ENCODE measurements at places on chromosomes 16 and 17. TPM values are rescaled to one million over a fixed set of nuclear protein-coding genes. Genes with fewer than 3 reads are reported as not detected.
A peak's percentile ranks its signal among the peaks of the same experiment; 100 is the strongest.

DNA sequence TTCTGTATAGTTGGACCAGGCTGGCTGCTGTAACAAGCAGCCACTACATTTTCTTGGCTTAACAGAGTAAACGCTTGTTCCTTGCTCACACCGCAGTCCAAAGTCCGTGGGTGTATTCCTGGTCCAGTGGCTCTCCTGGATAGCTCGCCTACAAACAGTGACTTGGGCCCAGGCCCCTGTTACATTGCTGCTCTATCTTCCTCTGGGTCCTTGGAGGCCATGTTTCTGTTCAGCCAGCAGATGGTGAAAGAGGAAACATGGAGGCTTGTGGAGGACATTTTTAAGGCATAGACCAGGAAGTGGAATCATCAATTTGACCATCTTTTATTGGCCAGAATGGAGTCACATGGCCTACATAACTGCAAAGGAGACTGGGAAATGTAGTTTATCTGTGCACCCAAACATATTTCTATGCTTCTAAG is 55.1 kb downstream of the ATP2C2 start:
- DNase-seq: no peak
- H3K4me3 ChIP-seq: no peak overlapping the region
- no peaks in the 10 kb centered on the region for H3K27me3 ChIP-seq
- H3K4me1 ChIP-seq: peaks cover 6% of the 10 kb centered on the region

DNA sequence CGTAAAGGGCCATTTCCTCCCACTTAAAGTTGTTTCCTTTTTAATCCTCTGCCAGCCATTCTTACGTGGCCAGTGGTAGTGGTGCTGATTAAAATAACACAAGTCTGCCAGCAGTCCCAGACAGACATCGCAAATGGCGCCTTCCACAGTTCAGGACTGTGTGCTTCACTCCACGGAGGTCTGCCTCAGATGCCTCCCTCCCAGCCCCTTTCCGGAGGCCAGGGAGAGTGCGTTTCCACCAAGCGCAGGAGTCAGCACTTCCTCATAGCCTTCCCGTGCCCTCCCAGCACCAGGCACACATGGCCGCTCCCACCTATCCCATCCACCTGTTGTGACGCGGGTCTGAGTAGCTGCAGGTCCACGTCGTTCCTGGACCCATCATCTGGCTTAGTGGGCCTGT is 205.6 kb downstream of the RPTOR start:
- no peak overlapping the region for H3K4me3 ChIP-seq
- no peaks in the 10 kb centered on the region for H3K27me3 ChIP-seq
- peaks cover 22% of the 10 kb centered on the region for H3K36me3 ChIP-seq

DNA sequence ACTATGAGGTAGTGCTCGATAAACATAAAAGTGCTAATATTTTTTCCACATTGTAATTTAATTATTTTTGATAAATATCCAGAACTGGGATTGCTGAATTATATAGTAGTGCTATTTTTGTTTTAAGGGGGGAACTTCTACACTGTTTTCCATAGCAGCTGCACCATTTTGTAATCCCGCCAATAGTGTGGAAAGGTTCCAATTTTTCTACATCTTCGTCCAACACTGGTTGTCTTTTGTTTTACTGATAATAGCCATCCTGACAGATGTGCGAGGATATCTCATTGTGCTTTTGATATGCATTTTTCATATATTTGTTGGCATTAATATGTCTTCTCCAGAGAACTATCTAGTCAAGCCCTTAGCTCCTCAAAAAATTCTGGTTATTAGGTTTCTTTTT is 259.6 kb upstream of the KCNJ16 start:
- no peak overlapping the region for H3K4me3 ChIP-seq
- no peaks in the 10 kb centered on the region for H3K36me3 ChIP-seq
- no peak for DNase-seq
- H3K27me3 ChIP-seq: no peaks in the 10 kb centered on the region

DNA sequence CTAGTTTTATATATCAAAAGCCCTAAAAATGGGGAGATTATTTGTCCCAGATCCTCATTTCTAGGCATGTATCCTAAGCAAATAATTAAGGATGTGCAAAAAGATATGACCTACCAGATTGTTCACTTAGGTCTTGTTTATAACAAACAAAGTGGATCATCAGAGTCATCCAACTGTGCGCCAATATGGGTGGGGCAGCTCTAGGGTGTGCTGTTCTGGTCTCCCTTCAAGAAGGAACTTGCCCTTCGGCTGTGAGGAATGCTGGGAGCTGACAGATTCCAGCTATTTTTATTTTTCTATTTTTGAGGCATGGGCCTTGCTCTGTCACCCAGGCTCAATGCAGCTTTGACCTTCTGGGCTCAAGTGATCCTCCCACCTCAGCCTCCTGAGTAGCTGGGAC is 13.8 kb downstream of the CHP2 start:
- H3K27me3 ChIP-seq: peaks cover 9% of the 10 kb centered on the region
- H3K4me1 ChIP-seq: peaks cover 9% of the 10 kb centered on the region
- H3K27ac ChIP-seq: no peak overlapping the region
- H3K36me3 ChIP-seq: no peaks in the 10 kb centered on the region
- DNase-seq: no peak

DNA sequence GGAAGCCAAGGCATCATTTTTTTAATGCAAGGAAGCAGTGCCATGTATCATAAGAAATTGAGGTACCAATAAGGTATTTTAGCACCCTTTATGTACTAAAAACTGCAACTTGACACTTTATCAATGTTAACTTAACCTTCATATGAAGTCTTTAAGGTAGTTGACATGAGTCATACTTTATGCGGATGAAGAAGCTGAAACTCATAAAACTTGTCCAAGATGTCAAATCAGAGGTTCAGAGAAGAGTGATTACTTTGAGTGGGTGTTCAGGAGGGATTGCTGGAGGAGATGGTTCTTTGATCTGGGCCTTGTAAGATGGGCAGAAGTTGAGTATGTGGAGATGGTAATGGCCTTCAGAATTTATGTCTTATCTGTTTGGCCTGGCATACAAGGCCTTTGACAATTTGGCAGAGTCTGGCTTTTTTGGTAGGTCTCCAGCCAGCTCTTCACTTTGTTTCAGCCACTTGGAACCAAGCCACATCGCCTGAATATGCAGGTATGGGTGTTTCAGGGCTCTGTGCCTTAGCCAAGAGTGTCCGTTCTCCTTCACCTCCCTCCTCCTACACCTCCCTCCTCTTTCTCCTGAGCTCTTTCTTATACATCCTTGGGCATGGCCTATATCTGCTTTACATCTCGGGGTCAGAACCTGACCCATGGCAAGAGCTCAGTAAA is 23.7 kb downstream of the YPEL2 start:
- peaks cover 24% of the 10 kb centered on the region for H3K36me3 ChIP-seq
- no peak overlapping the region for H3K27ac ChIP-seq
- H3K4me1 ChIP-seq: peaks cover 17% of the 10 kb centered on the region
- no peak overlapping the region for H3K4me3 ChIP-seq
- no peaks in the 10 kb centered on the region for H3K27me3 ChIP-seq

GRCh38 chr16:1044460-1045309 is 27.9 kb upstream of the SSTR5 start:
- H3K27me3 ChIP-seq: no peaks in the 10 kb centered on the region
- no peak for DNase-seq
- H3K27ac ChIP-seq: no peak overlapping the region

DNA sequence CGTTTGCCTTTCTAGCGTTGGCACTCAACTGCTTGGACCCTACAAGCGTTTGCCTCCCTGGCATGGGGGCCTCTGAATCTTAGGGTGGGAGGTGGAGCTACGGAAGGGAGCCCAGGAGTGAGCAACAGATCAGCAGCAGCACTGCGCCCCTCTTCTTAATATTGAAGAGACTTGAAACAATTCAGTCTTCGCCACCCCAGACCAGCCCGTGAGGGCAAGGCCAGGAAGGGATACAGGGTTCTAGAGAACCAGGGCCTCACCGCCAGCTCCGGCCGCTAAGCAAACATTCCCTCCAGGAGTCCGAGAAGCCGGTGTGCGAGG is 1.5 kb upstream of the GPRC5C start:
- no peaks in the 10 kb centered on the region for H3K36me3 ChIP-seq
- peaks cover 45% of the 10 kb centered on the region for H3K4me1 ChIP-seq
- H3K27me3 ChIP-seq: peaks cover 4% of the 10 kb centered on the region
- peak overlapping the region; percentile 80 for H3K4me3 ChIP-seq
- H3K27ac ChIP-seq: peak overlapping the region; percentile 92

DNA sequence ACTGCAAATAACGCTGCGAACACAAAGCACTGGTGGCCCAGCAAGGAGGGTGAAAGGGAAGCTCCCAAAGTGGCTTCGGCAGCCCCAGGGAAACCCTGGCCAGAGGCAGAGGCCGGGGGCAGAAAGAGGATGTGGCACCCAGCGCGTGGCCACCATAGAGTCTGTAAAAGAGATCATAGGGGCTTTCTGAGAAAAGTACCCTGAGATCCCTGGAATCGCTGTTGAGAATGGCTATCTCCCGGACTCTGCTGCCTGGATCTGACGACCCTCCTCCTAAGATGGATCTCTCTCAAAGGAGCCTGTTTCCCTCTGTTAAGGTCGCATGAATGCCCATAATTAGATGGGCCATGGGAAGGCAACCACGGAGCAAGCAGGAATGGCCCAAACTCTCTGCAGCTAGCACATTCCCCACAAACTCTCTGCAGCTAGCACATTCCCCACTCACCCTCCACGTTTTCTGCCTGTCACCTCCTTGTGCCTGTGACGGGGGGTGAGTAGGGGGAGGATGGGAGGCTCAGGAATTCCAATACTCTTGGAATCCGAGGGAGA is 364.4 kb downstream of the XYLT1 start:
- no peak overlapping the region for H3K4me3 ChIP-seq
- no peak overlapping the region for H3K27ac ChIP-seq
- no peak for DNase-seq
- no peaks in the 10 kb centered on the region for H3K27me3 ChIP-seq

DNA sequence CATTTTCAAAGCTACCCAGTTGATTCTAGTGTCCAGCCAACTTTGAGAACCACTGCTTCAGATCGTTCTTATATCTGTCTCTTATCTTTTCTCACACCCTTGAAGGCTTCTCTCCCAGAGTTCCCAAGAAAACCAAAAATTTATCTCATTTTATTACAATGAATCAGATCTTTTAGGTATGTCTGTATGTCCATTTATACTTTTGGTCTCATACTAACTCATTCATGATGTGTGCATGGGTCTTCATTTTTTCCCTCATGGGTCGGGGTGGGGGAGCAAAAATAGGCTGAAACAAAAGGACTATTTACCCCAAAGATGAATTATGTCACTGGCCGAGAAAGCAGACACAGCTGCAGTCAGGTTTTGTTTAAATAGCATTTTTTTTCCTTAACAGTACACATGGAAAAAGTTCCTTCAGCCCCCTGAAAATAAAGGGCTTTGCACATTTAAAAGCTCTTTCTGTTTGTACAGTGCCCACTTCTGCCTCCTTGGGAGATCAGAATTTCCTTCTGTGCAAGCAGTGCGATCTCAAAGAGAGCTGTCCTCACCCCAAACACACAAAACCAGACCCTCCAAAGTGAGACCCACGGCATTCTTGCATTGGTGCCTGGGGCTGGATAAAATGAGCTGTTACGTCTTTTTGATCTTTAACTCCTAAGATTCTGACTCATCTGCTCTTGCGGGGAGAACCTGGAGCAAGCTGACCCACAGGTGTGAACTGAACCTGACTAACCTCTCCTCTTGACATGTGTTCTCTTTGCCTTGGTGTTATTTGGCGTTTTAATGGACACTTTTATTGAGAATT is 251.2 kb upstream of the ELAC2 start:
- peak overlapping the region; percentile 23 for H3K27ac ChIP-seq
- peaks cover 69% of the 10 kb centered on the region for H3K4me1 ChIP-seq
- H3K36me3 ChIP-seq: no peaks in the 10 kb centered on the region
- DNase-seq: no peak

The TBC1D3C gene
- 0.18 TPM for total RNA-seq

DNA sequence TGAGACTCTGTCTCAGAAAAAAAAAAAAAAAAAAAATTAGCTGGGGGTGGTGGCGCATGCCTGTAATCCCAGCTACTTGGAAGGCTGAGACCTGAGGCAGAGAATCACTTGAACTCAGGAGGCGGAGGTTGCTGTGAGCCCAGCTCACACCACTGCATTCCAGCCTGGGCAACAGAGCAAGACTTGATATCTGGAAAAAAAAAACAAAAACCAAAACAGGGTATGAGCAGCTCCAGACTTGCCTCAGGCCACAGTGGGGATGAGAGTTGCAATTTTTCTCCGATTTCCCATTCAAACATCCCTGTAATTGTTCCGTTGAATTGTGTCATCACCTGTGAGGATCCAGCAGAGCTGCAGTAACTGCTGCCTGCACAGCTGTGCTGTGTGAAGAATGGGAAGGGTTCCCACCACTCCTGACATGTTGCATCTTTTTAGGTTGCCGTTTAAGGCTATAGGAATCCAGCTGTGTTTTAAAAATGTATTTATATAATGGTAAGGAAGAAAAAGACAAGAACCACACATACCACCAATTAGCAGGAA is 150.0 kb downstream of the VPS53 start:
- no peak for DNase-seq
- peaks cover 44% of the 10 kb centered on the region for H3K36me3 ChIP-seq
- H3K4me3 ChIP-seq: no peak overlapping the region
- H3K27me3 ChIP-seq: no peaks in the 10 kb centered on the region
- no peak overlapping the region for H3K27ac ChIP-seq

- H3K27ac ChIP-seq: no peak overlapping the region
- no peaks in the 10 kb centered on the region for H3K36me3 ChIP-seq
- no peak overlapping the region for H3K4me3 ChIP-seq
- no peak for DNase-seq
- no peaks in the 10 kb centered on the region for H3K4me1 ChIP-seq
These were observed 5.0 kb upstream of the CACNG5 start for GRCh38 chr17:66829883-66830282.

DNA sequence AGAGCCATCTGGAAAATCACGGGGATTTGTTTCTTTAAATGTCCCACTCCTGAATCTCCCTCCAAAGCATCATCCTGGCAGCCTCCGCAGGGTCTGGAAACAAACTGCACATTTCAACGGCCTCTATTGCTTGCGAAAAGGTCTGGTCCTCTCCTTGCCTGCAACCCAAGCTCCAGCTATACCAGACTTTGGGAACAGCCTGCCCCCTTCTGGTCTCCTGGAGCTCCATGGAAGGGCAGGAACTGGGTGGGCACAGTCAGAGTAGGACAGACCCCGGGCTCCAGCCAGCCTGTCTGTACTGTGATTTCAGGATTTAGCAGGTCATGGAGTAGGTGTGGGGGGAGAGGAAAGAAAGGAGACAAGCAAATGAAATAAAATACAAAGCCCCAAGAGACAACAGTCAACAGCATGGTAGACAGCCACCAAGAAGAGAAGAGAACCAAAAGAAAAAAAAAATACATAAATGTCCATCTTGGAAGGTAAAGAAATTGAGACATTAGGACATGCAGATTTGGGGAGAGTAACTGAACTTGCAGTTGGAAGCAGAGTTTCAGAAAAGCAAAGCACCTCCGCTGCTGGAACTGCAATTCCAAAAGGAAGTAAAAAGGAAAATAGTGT is 2.7 kb downstream of the XYLT1 start:
- peaks cover 46% of the 10 kb centered on the region for H3K4me1 ChIP-seq
- H3K4me3 ChIP-seq: peak overlapping the region; percentile 49
- no peaks in the 10 kb centered on the region for H3K36me3 ChIP-seq
- no peak for DNase-seq

The VAMP2 gene
- total RNA-seq: 51.3 TPM

GRCh38 chr16:79607587-79607986 is 7.0 kb upstream of the MAF start:
- H3K4me3 ChIP-seq: no peak overlapping the region
- no peak for DNase-seq
